Stimulated activated CD4-positive, alpha-beta T cell treated with anti-CD3 and anti-CD28 coated beads, TNF-alpha, amount 100 ng/mL, for 4 hours (primary cell): ENCODE measurements at places on chromosomes 7 and 10.

DNA sequence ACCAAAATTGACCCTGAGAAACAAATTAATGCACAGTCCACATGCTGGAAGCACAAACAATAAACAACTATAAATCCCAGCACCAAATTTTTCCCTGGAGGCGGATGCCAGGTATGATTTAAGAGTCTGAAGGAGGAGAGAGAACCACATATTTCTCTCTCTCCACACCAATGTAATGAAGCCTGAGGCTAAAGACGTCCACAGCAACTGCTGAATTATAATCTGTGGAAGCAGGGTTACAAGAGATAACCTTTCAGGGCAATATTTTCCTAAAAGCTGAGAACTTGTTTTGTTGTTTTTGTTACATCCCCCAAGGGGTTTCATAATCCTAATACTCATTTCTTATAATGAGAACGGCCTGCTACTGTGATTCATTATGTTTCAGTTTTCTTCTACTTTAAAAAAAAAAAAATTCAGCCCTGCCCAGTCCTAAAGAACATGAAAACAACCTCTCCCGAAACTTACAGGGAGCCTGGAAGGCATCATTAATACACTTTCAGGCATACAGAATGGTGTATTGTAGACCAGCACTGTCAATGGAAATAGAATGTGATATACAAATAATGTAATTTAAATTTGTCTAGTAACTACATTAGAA is 48.5 kb upstream of the ABLIM1 start:
- no peak for DNase-seq

- no peak for DNase-seq
Observed at GRCh38 chr10:96695975-96696634, 24.2 kb downstream of the PIK3AP1 start.

DNA sequence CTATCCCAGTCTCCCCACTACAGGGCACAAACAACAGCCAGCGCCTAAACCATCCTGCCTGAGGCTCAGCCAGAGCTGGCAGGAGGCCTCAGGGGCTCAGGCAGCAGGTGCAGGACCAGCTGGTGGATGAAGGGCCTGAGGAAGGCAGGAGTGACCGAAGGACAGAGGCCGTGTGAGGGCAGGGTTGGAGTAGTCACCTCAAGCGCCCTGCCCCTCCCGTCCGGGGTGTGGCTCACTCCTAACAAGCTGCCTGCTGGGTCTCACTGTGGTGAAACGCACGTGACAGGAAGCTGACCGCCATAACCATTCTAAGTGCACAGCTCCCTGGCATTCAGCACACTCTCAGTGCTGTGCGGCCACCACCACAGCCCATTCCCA is 281.1 kb downstream of the ELFN1 start:
- DNase-seq = no peak

DNA sequence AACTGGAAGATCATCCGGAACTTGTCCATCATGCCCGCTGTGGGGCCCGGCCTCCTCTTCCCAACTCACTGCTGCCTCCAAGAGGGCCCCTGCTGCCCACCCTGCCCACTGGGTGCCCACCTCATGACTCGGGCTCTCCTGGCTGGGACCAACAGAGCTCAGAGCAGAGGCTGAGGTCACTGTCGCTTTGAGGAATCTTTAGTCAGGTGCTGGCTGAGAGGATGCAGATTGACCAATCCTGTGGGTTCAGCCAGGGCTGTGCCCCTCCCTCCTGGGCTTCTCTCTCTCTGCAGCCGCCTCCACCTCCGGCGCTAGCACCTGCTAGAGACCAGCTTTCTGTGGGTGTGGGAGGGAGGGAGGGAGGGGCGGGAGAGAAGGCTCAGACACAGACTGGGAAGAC is at the start of gene CALHM1:
Gene CALHM1, minus strand, starts transcription at position 181 of the 400 bp plus-strand sequence. Its CDS starts 149 bp downstream, at position 32.
- no peak for DNase-seq

GRCh38 chr10:32445036-32445435 is 904 bp upstream of the CCDC7 start:
- DNase-seq = no peak

- DNase-seq = peak; percentile 18
Observed at GRCh38 chr10:102918817-102919245, 737 bp downstream of the CNNM2 start.

DNA sequence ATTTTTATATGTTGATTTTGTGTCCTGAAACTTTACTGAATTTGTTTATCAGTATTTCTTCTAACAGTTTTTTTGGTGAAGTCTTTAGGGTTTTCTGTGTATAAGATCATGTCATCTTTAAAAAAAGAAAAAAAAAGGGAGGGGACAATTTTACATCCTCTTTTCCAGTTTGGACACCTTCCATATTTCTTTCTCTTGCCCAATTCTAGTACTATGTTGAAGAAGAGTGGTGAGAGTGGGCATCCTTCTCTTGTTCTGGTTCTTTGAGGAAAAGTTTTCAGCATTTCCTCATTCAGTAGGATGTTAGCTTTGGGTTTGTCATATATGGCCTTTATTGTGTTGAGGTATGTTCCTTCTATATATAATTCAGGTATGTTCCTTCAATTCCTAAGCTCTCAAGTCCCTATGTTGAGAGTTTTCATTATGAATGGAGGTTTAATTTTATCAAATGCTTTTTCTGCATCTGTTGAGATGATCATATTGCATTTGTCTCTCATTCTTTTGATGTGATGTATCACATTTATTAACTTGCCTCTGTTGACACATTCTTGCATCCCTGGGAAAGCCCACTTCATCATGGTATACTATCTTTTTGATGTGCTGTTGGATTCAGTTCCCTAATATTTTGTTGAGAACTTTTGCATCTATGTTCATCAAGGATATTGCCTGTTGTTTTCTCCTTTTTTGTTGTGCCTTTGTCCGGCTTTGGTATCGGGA is 12.1 kb downstream of the TAS2R40 start:
- no peak for DNase-seq

DNA sequence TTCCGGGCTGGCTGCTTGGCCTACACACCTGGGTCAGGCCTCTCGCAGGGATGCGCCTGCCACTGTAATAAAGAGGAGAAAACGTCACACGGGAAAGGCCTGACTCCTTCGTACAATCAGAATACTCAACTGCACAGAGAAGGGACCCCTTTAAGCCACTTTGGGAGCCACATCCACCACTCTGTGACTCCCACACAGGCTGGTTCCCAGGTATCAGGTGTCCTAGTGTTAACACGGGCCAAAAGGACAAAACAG is 5.8 kb upstream of the ZNF736 start:
- no peak for DNase-seq

GRCh38 chr7:150721970-150722373 is 5.6 kb downstream of the GIMAP1 start:
- DNase-seq = no peak

DNA sequence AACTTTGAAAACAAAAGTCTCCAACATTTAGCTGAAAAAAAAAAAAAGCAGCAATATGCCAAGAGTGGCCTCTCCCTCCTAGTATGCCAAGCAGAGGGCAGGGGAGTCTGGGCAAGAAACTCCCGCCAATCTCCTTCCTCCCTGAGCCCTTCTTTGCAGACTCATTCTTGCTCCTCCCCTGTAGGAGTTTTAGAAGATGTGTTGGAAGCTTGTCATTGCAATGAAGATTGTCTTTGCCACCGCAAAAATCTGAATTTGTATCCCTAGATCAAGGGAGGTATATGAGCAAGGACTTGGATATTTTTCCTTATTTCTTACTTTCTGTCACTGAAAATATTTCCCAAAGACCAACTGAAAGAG is 2.6 kb upstream of the TNS3 start:
- no peak for DNase-seq

- no peak for DNase-seq
Observed at GRCh38 chr10:118220346-118220850, 121.7 kb downstream of the FAM204A start.

DNA sequence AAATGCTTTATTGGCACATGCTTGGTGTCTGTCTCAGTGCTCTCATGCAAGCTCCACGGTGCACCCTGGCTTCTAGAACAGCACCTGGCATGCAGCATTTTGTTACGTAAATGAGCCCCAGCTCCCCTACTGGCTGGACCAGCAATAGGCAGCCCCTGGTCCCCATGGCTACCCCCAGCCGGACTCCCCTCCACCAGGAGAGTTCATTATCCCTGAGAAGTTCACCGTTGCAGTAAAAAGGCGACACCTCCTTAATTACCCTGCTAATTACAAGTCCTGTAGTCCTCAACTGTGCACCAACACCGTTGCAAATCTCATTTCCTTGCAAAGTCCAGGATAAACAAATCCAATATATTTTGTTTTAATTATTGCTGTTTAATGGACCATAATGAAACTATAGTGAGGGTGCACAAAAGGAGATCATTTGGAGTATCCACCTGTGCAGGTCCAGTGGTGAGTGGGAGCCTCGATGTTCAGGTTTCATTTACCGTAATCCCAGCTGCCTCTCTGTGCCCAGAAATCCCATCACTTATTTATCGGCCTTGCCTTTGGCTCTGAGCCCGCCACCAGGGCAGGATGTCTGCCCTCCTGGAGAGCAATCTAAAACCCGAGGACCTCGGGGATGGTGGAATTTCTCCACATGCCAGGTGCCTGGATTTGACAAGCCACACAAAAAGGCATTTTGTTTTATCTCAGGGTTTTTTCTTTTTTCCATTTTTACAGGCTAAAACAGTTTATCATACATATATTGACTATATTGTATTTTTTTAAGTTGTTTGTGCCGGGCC is 12.8 kb upstream of the DRGX start:
- DNase-seq = no peak

DNA sequence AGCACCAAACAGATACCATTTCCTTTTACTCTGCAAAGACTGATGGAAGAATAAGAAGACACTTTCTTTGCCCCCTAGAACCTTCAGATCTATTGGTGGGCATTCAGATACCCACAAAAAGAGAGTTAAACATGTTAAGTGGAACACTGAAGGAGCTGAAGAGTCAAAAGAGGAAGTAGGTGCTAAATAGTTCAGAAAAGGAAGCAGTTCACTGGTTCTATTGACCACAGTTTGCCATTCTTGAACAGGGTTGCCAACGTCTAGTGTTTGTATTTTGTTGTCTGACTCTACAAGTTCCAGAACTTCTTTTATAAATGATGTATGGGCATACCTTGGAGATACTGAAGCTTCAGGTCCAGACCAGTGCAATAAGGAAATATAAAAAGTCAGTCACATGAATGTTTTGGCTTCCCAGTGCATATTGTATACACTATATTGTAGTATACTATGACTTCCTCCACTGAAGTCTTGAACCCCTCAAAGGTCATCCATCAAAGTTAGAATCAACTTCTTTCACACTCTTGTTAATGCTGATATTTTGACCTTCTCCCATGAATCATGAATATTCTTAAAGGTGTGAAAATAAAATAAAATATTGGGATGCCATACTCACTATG is 47.5 kb upstream of the AGR3 start:
- DNase-seq = no peak

- no peak for DNase-seq
Observed at GRCh38 chr10:93386631-93387369, 95.3 kb downstream of the MYOF start.

- DNase-seq = no peak
Observed at GRCh38 chr10:130141460-130141859, 5.3 kb downstream of the GLRX3 start.

DNA sequence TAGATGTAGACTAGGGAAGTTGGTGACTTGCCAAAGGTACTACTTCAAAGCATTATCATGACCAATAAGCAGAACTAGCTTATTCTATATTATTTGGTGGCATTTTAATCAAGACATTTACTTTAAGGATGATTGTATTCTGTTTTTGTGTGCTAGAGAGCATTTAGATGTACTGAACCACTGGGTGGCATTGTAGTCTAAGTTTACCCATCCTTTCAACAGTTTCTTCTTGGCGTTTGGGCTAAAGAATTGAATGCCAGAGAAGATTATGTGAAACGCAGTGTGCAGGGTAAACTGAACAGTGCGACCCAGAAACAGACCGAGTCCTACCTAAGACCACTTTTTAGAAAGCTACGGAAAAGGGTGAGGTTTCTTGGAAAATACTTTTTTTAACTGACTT is 26.8 kb downstream of the PRPF18 start:
- no peak for DNase-seq

DNA sequence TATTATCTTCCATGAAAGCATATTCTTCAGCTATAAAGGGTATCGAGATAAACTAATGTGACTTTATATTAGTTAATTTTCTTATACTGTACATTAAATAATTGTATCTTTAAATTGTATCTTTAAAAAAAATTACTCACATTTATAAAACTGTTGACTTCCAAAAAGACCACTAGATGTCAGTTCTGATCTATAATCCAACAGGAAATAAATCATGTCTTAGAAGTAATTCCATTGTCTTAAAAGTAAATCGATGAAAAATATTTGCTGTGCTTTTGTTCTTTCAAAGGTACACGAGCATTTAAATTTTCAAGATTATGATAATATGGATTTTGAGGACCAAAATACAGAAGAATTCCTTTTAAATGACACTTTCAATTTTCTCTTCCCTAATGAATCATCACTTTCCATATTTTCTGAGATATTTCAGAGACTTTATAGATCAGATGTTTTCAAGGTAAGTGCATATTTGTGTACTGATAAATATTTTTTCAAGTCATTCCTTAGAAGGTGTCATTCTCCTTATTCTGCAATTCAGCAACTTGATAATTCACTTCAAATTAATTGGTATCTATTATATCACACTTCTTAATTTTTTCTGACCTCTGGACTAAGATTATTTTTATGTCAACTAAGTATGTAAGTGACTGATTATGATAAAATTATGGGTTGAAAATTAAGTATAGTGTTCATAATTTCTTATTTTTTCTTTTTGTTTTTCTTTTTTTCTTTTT is 138.5 kb downstream of the CPED1 start:
- no peak for DNase-seq

GRCh38 chr7:46207931-46208634 is 287.0 kb upstream of the IGFBP3 start:
- no peak for DNase-seq

GRCh38 chr10:62805231-62806099 is 945 bp downstream of the ADO start:
- DNase-seq = no peak

DNA sequence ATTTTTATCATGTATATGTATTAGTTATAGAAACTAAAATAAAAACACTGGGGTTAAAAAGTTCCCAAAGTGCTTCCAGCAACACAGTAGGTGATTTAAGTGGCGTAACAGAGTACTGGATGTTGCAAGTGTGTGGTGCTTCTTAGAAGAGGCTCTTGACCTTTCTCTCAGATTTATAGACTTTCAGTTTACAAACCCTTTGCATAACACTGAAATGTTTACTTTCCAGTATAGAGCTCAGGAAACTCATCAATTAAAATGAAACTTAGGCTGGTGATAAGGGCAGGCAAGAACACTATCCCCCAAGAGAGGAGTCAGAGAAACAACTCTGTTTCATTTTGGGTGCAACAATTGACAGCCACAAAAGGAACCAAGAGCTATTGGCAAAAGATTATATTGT is 27.5 kb upstream of the SMC3 start:
- no peak for DNase-seq

GRCh38 chr10:110207805-110208613 is 604 bp downstream of the MXI1 start:
- DNase-seq = no peak

GRCh38 chr7:117505238-117505637 is 25.4 kb downstream of the CFTR start:
- no peak for DNase-seq
